ENCODE measurements at places on chromosomes 5 and 9.

- no peak for DNase-seq
Measured at GRCh38 chr5:25862276-25862675, 1176.1 kb downstream of the CDH9 start.

DNA sequence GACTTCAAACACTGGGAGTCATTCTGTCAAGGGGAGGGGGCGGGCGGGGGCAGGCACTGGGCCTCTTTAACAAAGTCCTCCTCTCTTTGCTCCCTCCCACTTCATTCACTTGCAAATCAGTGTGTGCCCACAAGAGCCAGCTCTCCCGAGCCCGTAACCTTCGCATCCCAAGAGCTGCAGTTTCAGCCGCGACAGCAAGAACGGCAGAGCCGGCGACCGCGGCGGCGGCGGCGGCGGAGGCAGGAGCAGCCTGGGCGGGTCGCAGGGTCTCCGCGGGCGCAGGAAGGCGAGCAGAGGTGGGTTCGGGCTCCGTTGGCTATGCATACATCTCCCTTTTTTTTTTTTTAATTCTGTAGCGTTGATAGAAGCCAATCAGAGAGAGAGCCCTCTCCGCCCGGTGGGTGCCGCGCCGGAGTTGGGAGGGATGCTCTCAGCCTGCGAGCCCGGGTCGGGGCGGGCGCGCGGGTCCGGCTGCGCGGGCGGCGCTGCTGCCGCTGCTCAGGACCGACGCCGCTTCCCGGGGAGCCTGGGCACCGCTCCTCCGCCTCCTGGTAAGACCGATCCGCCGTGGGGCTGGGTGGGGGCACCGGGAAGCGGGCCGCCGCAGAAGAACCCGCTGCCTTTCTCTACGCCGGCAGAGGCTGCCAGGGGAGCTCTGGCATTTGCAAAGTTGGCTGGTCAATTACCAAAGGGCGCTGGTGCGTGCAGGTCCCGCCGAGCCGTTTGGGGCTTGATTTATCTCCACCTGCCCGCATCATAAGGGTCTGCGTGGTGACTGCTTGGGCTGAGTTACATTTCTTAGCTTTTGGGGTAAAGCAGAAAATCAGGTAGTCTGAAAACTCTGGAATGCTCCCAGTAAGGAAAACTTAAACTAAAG lies at the start of gene CDH6:
TSS of gene CDH6 (plus strand) at position 96 of the 877 bp plus-strand sequence. CDS start 73,788 bp downstream, outside the sequence.
- DNase-seq: no peak

- DNase-seq: no peak
Measured at GRCh38 chr5:1000329-1000728, 8.3 kb upstream of the NKD2 start.

DNA sequence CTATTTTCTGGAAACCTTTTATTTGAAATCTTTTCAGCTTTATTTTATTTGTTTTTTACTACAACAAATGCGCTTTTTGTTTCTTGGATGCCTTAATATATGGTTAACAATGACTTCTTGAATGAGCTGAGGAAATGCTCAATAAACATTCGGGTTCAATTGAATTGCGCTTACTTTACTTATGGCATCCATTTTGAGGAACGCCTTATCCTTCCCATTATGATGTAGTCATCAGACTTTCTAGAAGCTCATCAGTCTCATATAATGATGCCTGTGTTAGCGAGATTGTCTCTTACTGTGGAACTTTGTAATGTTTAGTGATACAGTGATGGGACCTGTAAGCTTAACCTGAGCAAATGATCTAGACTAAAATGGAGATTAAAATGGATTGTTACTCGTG lies 916 bp downstream of the SHLD3 start:
- DNase-seq: no peak

- DNase-seq: no peak
Measured at GRCh38 chr5:112417931-112418658, 982 bp downstream of the EPB41L4A start.

GRCh38 chr9:16728137-16728508 lies 142.3 kb downstream of the BNC2 start:
- DNase-seq: no peak

DNA sequence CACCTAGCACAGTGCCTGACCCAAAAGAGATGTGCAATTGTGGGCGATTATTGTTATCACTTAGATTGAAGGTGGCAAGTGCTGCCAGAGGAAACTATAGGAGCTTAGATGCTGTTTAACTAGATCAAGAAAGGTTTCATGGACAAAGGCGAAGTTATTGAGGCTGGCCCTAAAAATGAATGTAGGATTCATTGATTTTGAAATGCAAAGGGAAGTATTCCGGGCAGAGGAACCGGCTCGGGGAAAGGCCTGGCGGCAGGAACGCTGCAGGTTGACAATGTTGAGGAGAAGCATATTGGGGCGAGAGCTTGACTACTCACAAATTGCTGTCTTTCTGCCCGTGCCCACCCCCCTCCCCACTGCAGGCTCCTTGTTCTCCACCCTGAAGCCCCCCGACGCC lies 37.4 kb upstream of the TTC1 start:
- DNase-seq: no peak

DNA sequence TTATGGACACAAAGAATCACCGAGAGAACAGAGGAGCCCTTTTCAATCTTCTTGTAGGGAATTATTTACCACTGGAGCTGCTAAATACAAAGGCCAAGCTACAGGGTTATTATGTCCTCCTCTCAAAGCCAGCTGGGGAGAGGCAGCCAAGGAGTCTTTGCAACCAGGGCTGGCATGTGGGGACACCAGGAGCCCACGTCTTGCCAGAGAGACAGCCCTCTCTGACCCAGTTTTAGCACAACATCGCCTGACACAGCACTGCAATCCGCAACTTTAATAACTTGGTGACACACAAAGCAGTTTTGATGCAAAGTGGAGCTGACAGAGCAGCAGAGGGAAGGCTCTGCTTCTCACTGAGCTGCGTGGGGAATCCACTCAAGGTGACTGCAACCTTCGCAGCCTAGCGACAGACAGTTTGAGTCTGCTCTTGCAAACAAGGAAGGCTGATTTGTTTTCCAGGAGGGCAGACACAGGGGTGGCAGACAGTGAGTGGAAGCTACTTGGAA lies 33.6 kb downstream of the TLR4 start:
- DNase-seq: no peak

- DNase-seq: no peak
Measured at GRCh38 chr5:132675936-132676689, 2.3 kb downstream of the IL4 start.

- no peak for DNase-seq
Measured at GRCh38 chr5:115815006-115815692, 1.3 kb downstream of the CDO1 start.

GRCh38 chr9:36479101-36479500 lies 79.0 kb upstream of the RNF38 start:
- no peak for DNase-seq
